ENCODE measurements at places on chromosomes 12 and 14.

- DNase-seq: no peak
Observed at GRCh38 chr14:94021416-94022157, 4.6 kb upstream of the OTUB2 start.

GRCh38 chr12:131911851-131912477, 17.1 kb upstream of the PUS1 start:
- DNase-seq: no peak

DNA sequence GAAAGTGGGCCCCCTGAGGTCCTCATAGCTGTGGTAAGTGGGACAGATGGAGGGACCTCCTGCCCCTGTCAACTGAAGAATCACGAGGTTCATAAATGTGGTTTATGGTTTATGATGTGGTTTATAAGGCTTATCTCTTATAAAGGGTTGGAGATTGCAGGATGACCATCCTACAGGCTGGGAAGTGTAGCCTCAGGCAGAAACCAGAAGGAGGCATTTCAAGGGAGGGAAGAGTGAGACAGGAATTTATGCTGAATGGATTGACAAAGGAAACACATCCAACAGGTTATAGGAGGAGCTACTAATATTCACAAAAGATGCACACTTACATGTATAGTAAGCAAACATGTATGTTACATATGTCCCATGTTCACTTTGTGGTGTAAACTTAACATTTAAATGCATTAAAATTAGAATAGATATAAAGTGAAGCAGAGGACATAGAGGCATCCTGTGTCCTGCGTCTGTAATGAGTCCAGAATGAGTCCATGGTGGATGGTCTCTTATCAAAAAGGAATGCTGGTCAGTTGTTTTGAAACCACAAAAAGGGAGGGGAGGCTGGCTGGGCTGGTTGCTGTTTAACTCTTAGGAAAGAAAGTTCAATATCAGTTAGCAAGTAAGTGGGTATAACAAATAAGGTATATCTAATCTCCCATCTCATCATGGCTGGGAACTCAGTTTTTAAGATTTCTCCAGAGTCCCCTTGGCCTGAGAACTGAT, 149.0 kb upstream of the RMST start:
- no peak for DNase-seq

DNA sequence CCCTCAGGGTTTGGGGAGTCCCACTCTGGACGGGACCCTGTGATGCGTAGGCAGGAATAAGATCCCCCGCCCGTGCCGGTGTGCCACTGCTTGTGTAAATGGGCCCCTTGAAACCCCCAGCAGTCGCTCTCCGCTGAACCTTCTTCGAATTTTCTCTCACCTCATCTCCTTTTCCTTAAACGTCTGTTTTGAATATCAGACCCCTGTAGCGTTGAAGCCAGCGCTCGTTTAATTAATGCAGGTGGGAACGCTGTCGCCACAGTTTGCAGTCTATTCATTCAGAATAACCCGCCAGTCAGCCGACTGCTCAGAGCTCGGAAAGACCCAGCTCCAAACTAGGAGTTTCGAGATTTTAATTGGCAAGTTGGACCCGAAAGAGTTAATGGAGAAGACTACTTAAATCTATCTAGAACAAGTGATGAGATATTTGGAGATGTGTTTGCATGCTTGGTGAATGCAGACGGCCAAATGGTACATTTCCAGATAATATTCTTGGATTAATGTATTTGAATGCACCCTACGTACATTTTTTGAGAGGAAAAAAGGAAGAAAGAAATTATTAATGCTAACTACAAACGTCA, 739 bp upstream of the PPP2R5E start:
- no peak for DNase-seq

DNA sequence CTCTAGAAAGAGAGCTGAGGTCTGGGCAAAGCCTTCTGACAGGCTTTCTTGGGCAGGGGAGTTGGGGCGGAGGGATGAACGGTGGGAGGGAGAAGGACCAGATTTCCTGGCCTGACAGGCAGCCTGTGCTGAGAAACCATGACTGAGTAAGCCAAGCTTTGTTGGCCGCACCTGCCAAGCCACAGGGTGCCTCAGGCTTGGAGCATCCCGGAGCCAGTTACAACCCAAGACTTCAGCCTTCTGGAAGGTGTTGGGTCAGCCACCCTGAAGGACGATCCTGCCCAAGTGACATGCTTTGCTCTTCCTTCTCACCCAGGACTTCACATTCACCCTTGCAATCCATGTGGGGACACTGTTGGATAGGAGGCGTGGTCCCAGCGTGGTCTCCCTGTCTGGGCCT, 21.0 kb upstream of the AQP2 start:
- no peak for DNase-seq

GRCh38 chr14:53022593-53022992, 71.7 kb upstream of the FERMT2 start:
- DNase-seq: no peak

DNA sequence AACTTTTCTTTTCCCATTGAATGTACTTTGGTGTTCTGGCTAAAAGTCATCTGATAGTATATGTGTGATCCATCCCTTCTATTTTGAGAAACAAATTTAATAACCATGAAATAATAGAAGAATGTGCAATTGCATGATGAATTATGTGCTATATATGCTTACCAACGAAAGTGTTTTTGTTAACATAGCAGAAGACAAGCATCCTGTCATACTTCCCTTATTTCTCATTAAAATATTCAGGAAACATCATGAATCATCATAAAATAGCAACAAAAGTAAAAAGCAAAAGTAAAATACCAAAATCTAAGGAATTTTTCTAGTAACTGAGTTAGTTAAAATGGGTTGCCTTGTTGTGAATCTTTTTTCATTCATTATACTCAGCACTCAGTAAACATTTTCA, 409.0 kb upstream of the PDE3A start:
- no peak for DNase-seq

DNA sequence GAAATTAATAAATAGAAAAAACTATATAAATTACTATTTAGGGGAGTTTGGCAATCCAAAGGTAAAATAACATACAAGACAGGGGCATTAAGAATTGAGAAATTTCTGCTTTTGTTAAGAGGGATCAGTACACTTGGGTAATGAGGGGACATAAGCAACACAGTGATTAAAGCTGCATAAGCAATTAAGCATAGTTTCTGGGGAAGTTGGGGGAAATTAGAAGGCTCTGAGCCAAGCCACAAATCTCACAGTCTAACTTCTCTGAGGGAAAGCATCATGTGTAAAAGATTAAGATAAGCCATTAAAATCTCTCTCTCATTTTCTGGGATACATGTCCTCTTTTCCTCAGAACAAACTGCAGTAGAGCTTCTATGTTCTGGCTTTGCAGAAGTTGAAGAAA, 533.9 kb upstream of the LRFN5 start:
- no peak for DNase-seq

- no peak for DNase-seq
Observed at GRCh38 chr12:25843976-25844375, 114.5 kb upstream of the RASSF8 start.

GRCh38 chr14:100785338-100785615, 40.6 kb upstream of the MEG3 start:
- no peak for DNase-seq

GRCh38 chr12:132275110-132275531, 54.3 kb downstream of the GALNT9 start:
- no peak for DNase-seq

GRCh38 chr14:76993752-76994151, 34.8 kb downstream of the IRF2BPL start:
- no peak for DNase-seq

GRCh38 chr14:74380172-74380571, 31.9 kb downstream of the VRTN start:
- DNase-seq: no peak

DNA sequence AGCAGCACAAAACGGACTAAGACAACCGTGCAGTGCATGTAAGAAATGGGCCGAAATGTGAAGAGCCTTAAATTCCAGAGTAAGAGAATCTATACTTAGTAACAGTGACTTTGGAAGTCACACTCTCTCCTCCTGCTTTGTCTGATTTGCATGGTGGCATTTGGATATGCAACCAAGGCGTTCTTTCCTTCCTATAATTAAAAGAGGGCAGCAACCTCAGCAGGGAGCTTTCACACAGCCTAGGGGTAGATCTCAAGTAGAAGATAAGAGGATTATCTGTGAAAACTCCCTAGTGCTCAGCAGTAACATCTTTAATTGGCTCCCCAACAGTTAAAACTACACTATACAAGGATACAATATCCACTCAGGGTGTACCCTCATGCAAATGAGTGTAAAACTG, 16.5 kb downstream of the GMFB start:
- no peak for DNase-seq

- no peak for DNase-seq
Observed at GRCh38 chr12:98908866-98909265, 263.8 kb downstream of the APAF1 start.

DNA sequence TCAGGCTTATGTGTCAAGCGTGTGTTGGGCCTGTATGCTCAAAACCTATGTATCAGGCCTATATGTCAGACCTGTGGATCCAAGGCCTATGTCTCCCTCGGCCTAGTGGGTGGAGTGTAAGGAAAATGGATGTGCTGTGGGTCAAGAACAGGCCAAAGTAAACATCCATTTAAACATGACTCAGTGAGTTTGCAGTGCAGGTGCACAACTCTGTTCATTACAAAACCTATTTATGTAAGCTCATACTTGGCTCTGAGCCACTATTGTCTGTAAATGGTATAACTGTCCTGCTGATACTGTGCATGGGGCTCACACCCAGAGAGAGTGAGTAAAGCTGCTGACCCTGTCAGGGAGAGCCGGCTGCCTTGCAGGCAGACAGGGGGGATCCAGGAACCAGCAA, 249.7 kb upstream of the AVPR1A start:
- no peak for DNase-seq

All from Panc1 (cell line).